ENCODE measurements at places on chromosomes 2 and 18.

DNA sequence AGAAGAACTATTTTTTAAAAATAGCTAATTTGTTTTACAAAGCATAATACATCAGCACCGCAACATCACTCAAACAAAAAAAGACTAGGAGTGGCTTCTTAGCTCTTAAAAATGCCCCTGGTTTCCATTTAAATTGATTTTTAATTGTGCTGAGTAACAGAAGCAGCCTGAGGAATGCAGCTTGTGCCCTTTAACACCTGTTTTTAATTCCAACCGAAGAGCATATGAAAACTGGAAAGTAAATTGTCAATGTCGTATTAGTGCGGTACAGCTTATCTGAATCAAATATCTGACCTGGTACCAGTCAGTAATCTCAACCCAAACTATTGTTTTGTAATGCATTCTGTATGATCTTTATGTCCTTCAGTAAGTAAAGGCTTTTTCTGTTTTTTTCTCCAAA is 13.2 kb upstream of the CD302 start:
- DNase-seq: no peak

DNA sequence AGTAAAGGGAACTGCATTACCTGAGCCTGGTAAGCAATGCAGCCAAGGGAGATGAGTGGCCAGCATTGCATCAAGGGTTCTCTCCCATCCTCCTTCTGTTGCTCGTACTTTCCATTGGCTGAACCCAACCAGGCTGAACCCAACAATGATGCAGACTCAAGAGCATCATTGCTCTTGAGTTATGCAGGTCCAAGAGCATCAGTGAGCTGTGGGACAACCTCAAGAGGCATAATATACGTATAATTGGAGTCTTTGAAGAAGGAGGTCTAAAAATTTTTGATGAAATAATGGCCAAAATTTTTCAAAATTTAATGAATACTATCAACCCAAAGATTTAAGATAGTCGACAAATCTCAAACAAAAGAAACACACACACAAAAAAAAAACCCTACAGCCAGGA is 213.0 kb downstream of the RNF152 start:
- no peak for DNase-seq

DNA sequence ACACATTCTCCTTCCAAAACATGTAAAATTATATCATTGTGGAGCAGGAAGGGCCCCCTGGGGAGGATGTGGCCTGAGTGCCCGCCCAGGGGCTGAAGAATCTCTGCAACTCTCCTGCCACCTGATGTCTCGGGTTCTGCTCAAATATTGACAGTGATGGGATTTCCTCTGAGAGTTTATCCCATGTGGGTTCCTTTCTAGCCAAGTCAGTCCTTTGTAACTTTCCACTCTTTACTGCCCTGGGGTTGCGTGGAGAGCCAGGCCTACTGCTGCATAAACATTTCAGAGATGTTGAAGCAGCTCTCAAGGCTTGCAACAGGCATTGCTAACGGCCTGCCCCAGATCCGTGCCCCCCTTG is 4.0 kb upstream of the RAB17 start:
- DNase-seq: no peak

DNA sequence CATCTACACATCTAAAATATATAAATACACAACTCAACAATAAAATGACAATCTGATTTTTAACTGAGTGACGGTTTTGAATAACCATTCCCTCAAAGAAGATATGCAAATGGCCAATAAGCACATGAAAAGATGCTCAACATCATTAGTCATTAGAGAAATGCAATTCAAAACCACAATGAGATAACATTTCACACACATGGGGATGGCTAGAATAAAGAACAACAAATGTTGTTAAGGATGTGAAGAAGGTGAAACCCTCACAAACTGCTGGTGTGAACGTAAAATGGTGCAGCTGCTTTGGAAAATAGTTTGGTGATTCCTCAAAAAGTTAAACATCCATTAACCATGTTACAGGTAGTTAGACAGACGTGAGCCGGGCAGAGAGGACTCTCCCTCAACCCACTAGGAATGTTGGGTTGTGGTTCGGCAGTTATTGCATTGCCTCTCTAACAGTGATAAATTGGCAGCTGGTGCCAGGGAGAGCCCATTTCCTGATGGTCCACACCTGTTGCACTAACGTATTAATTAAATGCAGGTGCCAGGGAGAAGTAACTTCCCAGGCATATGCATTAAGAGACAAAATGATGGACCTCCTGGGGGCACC is 22.3 kb upstream of the DUSP2 start:
- no peak for DNase-seq

DNA sequence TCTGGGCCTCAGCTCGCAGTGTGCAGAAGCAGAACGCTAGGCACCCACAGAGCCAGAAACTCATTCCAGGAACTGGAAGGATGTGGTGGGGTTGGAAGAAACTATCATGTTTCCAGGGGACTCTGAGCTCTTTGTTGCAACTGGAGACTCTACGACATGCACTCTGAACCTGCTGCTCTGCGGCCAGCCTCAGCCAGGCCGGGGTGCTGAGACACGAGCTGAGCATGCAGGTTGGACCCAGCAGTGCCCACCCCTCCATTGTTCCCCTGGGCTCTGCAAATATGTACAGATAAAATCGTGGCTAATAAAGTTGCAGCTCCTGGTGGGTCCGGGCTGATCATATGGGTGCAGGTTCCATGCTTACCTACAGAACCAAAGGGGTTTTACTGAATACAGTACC is 37.6 kb upstream of the ARL4C start:
- DNase-seq: no peak

GRCh38 chr2:151007365-151007764 is 254.3 kb downstream of the RBM43 start:
- DNase-seq: peak; percentile 10

DNA sequence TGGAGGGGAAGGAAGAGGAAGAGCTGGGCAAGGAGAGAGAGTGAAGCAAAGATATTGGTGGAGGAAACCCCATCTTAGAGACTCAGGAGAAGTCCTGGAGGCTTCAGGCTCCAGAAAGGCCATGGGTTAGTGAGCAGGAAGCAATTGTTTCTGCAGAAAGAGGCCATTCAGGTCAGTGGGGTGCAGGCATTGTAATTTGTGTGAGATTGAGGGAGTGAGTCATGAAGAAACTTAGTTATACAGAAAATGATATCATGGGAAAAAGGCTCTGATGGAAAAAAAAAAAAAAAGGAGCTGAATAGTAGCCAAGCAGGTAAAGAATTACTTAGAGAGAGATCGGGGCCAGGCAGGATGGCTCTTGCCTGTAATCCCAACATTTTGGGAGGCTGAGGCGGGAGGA is 4.0 kb downstream of the EMILIN2 start:
- peak; percentile 52 for DNase-seq

DNA sequence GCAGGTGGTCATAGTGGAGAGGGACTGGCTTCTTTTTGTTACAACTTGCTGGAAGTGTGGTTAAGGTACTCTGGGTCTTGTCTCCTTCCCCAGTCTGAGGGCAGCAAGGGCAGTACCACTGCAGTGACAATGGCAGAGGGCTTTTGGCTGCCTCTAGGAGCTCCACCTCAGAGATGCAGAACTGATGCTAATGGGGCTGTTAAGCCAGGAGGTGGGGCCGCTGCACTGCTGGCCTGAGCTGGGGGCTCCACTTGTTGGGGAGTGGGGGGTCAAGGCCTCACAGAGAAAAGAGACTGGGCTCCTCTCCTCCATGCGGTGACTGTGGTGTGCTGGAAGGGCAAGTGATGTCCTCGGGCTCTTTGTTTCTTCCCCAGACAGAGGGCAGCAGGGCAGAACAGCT is 135.7 kb downstream of the DSEL start:
- no peak for DNase-seq

DNA sequence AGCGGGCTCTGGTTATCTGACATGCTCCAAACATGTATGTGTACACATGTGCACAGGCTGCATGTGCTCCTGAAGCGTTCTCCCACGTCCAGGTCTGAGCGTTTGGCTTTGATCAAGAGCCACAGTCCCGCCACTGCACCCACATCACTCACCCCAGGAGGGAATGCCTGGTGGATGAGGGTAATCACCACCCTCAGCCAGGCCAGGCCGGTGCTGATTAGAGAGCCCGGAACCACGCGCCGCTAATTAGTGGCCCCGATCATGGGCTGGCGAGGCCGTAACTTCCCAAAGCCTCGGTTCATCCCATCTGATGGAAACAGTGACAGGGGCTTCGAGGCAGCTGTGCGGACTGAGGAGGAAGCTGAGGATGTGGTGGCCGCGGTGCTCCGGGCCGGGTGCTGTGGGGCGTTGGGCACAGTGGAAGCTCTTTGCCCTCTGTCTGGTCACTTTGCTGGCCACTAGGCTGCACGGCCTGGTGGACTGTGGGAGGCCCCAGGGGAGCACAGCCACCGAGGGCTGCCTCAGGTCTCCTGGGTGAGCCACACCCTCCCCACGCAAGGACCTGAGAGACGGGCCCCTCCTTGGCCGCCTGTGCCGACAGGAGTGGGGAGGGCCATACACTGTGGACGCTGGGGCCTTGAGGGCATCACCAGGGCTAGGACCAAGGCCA is 219.4 kb downstream of the TWIST2 start:
- no peak for DNase-seq

- DNase-seq: no peak
These were observed 160.9 kb upstream of the CCDC150 start for GRCh38 chr2:196478588-196478987.

DNA sequence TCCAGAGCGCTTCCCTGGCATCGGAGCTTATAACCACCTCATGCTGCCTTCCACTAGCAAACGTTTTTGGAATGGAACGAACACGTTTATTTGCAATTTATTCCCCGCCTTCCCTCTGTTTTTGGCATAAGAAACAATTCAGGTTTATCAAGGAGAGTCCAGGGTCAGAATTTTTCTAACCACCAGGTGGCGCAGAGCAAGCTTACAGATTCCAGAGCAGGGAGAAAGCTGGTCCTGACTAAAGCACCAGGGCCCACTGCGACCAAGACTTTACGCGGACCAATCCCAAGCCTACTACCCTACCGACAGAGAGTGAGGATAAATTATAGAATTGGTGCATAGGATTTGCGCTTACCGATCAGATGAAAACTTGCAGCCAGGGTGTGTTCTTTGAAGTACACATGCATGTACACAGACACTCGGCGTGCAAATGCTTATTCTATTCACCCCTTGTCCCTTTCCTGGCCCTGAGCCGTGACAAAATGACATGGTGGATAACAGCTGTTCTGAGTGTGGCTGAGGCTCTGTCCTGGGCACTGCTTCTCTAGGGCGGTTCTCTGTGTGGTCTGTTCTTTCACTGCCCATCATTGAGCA is 34.7 kb downstream of the NAPG start:
- DNase-seq: peak; percentile 61

GRCh38 chr2:233061591-233062450 is 1.7 kb downstream of the INPP5D start:
- no peak for DNase-seq

DNA sequence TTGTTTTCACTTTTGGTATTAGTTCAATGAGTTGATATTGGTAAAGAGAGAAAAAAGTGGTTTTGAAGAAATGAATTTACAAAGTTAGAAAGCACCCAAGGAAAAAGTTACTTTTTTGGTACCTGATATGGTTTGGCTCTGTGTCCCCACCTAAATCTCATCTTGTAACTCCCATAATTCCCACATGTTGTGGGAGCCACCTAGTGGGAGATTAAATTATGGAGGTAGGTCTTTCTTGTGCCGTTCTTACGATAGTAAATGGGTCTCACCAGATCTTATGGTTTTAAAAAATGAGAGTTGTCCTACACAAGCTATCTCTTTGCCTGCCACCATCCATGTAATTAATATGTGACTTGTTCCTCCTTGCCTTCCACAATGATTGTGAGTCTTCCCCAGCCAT is 965.6 kb upstream of the NRXN1 start:
- DNase-seq: no peak

GRCh38 chr2:17148407-17149145 is 369.7 kb downstream of the RAD51AP2 start:
- no peak for DNase-seq

GRCh38 chr2:24047703-24048033 is 477 bp upstream of the WDCP start:
- DNase-seq: no peak

DNA sequence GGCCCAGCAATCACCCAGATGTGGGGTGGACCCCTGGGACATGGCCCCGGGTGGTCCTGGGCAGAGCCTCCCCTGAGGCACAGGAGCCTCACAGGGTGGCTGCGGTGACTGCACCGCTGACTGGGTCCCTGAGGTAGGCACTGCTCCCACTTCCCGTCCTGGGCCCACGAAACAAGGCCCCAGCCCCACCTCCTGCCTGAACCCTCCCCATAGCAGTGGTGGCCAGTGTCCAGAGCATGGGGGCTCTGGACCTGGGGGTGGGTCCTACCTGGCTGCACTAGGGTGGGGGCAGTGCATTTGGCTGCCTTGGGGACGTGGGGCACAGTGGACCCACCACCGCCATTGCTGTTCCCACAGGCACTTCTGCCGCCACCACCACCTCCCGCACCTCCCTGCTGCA is 39.4 kb downstream of the TDRD15 start:
- DNase-seq: no peak

DNA sequence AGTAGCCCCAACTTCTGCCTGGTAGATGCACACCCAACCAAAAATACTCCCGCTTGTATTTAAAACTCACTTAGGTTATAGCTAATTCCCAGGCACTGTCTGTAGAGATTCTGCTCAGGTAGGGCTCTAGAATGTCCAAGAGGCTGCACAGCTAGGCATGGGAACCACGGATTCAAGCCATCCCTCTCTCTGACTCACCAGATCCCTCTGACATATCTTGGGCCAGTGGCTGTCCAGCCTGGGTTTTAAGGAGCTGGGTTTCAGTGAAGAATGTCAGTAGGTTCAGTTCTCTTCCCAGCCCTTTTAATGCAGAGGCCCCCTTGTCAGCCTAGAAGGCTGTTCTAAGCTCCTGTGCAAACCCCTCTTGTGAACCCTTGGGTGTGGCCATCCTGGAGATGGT is 15.9 kb upstream of the IL1R1 start:
- DNase-seq: peak; percentile 62

DNA sequence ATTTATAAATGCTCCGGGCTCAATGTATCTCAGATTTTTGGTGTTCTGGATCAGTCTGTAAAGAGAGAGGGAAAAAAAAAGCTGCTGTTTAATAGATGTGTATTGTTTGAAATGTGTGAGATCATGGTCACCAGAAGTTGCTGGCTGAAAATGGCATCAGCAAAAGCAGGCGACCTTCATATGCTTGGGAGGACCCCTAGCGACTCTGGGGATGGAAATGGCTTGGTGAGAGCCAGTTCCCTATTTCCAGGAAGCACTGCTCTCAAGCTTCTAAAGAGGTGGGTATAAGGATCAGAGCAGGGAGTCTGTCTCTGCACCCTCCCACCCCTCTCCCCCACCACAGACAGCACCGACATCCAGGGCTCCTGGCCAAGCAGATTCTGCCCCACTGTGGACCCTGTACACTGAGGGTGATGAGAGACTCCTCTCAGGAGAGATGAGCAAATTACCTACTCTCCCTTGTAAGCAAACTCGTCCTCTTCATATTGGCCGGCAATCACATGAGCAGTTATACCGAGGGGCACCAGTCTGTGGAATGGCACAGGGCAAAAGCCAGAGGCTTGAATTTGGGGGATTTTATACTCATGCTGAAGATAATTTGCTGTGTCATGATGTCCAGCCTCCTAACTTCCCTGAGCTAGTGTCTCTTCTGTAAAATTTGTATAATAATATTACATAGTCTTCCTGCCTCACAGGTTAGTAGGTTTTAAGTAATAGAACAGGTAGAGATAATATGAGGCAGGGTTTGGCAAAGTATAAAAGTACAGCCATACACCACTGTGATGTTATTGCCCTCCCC is 29.6 kb downstream of the LHCGR start:
- no peak for DNase-seq

All from renal cortical epithelial cell (primary cell).